ENCODE measurements at places on chromosomes 12 and 14.
A peak's percentile ranks its signal among the peaks of the same experiment; 100 is the strongest.

DNA sequence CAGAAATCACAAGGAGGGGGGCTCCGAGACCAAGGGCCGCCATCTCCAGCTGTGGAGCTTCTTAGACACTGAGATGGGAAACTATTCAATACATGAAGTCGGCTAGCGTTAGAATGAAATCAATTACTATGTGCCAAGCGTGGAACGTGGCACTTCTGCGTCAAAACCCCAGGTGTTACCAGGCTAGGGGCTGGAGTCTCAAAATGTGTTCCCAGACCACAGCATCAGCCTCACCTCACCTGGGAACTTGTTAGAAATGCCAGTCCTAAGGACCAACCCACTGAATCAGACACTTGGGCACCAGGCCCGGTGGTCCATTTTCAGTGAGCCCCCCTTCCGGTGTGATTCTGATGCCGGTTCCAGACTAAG is 5.0 kb upstream of the SETD1B start:
- DNase-seq: no peak

DNA sequence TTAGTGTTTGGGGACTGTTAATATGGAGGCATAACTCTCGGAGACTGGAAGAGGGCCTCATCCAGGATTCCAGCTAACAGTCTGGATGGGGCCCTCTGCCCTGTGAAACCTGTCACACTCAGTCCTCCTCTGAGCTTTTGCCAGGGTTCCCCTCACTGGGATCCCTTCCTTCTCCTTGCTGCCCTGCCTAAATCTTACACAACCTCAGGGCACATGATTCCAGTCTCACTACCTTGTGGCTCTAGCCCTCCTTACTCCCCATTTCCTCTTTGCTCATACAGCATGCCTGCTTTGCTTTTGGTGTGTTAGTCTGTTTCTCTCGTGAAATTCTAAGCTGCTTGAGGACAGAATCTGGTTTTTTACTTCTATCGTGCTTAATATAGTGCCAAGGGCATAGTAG is 942 bp upstream of the GSG1 start:
- DNase-seq: no peak

- no peak for DNase-seq
These were observed 227.2 kb downstream of the DACT1 start for GRCh38 chr14:58864751-58865513.

GRCh38 chr12:25082628-25083027 is 112.3 kb downstream of the DNAI7 start:
- no peak for DNase-seq

DNA sequence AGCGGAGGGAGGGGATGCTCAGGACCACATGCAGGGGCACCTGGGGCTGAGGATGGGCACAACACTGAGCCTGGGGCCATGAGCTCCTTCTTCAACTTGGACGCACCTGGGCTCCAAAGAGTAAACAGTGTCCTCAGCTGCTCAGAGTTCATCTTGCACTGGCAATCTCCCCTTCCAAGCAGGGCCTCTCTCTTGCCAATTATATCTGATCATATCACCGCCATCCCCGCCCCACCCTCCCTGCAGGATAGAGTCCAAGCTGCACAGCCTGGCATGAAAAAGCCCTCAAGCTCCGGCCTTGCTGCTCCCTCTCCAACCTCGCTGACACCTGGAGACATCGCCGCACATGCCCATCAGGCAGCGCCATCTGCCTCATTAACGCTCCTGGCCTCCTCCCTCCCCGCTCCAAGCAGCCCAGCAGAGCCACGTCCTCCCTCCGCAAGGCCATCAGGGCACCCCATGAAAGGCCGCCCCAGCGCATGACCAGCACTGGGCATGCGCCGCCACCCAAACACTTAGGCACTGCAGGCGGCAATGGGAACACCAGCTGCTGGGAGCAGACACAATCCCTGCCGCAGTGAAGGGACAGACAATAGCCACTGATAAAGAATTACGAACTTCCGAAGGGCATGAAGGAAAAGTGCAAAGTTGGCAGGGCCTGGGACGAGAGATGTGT is 88.8 kb downstream of the CHGA start:
- DNase-seq: peak; percentile 73

DNA sequence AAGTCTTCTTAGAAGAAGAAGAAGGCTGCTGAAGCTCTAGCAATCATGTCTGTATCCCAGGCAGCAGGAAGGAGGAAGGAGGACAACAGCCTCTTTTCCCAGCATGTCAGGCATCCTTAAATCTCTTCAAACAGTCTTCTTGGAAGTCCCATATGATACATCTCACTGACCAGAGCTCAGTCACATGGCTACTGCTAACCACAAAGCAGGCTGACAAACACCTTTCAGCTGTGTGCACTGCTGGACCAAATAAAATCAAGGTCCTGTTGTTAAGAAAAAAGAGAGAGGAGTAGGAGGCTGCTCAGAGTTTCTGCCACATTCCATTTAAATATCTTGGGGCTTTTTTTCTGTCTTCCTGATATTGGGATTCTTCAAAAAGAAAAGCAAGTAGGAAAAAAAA is 203.4 kb upstream of the PELI2 start:
- DNase-seq: no peak

- no peak for DNase-seq
These were observed 22.9 kb downstream of the SPTLC2 start for GRCh38 chr14:77593501-77593961.

DNA sequence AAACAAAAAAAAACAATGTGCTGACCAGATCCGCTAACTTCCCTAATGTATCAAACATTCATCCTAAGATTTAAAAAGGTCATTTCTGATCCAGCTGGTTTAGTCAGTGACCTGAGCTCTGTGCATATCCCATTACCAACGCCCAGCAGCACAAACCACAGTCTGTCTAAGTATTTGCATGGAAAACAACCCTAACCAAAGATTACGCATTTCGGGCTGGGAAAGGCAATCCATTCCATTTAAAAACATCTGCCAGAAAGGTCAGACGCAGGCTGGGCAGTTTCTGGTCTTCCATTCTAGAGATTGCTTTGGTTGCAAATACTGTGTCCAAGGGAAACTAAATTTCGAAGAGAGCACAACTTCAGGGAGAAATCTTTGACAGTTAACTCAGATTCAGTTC is 234.9 kb downstream of the FLRT2 start:
- peak; percentile 32 for DNase-seq

GRCh38 chr12:10095971-10096370 is 2.8 kb downstream of the CLEC1A start:
- no peak for DNase-seq

GRCh38 chr12:52004042-52004648 is 2.6 kb upstream of the TAMALIN start:
- peak; percentile 70 for DNase-seq

- DNase-seq: no peak
These were observed at the start of gene TMPRSS12 for GRCh38 chr12:50842637-50843493. TSS of gene TMPRSS12 (plus strand) at chr12:50842926. CDS start at chr12:50842965, 39 bp downstream.

DNA sequence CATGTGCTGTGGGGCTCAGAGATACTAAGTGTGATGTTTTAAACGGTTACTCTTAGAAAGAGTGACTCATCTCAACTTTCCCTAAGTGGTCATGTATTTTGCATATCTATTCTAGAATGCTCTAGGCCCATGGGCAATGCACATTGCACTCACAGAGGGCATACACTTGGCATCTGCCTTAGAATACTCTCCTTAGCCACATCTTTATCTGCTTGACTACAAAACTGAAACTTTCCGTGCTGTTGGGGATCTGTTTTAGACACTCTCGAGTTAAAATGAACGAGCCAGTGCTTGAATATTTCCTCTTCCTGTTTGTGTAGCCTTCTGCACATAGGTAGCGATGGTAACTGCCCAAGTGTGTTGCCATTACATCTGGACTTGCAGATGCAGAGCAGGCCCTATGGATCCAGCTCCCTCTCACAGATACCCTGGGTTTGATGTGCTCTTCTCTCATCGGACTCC is 180.5 kb downstream of the CAND1 start:
- no peak for DNase-seq

DNA sequence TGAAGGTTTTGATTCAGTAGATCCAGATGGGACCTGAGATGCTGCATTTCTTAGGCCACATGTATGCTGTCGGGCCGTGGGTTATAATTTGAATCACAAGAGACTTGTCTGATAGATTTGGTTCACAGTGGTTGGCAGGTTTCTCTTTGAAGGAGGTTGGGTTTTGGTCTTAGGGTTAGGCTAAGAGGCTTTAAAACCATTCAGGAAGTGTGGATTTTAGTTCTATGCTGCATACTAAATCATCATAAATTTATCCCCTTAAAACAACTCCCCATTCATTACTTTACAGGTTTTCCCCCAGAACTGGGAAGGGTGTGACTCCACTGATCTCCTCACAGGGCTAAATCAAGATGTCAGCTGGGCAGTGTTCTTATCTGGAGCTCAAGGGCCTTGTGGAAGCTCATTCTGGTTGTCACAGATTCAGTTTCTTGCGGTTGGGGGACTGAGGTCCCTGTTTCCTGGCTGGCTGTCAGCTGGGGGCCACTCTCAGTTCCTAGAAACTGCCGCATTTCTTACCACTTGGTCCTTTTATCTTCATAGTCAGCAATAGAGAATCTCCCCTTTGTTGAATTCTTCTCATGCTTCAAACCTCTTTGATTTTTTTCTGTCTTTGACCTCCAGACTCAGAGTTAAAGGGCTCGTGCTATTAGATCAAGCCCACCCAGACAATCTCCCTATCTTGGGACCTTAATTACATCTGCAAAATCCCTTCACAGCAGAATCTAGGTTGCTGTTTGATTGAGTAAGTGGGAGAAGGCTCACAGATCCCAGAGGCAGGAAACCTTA is 20.6 kb upstream of the PCNX1 start:
- no peak for DNase-seq

DNA sequence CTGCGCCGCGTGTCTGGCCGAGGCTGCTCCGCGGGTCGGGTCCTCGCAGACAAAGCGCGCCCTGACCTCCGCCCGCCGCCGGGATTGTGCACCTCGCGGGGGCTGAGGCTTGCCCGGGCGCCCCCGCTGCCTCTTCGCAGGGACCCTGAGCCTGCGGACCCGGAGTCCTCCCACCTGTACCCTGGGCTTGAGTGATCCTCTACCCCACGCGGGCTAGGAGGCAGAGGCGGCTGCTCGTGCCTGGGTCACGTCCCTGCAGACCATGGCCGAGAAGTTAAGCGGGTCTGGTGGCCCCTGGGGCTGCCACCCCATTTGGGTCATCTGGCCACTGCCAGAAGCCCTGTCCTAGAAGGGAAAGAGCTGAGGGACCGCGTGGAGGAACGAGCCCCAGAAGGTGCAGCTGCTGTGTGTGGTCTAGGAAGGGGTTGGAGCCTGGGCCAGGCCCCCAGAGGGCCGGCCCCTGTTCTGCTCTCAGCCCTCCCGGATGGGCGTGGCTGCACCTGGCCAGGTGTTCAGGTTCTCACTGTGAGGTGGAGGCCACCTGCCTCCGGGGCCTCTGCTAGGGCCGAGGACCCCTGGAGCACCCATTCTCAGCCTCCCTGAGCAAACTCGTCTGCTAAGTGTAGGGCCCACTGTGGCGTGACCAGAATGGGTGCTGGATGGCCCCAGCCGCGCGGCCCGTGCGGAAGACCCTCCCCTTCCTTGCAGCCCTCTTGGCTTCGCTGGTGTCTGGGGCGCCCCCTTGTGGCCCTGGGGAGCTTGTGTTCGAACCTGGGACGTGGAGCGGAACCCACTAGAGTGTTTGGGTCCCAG is 49.6 kb downstream of the LRCOL1 start:
- peak; percentile 82 for DNase-seq
